ENCODE measurements at places on chromosomes 1 and 21.

GRCh38 chr1:52530563-52531144 is 22.2 kb downstream of the TUT4 start:
- DNase-seq = no peak

- DNase-seq = no peak
These were observed 58.0 kb upstream of the SGIP1 start for GRCh38 chr1:66475940-66476339.

GRCh38 chr1:231921646-231922345 is 295.2 kb downstream of the DISC1 start:
- DNase-seq = no peak

DNA sequence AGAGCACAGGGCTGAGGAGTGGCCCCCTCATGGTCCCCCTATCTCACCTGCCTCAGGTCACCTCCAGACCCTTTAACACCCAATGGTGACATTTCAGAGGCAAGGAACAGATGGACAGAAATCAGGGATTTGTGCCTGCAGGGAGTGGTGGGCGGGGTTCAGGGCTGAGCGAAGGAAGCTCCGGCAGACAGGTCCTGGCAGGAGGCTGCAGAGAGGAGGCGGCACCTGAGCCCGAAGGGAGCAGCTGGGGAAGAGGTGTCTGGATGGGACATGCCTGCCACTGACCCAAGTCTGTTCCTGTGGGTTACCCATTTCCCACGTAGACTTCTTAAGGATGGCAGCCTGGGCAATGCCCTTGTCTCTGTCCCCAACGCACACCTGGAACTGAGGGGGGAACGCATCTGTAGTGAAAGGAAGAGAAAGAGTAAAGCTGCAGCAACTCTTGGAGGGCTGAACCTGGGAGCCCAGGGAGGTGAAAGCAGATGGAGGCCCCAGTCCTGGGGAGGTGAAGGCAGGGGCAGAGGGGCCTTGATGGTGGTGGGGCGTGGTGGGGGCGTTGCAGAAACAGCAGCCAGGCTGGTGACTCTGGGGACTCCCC is 61.6 kb upstream of the ADARB1 start:
- DNase-seq = no peak

DNA sequence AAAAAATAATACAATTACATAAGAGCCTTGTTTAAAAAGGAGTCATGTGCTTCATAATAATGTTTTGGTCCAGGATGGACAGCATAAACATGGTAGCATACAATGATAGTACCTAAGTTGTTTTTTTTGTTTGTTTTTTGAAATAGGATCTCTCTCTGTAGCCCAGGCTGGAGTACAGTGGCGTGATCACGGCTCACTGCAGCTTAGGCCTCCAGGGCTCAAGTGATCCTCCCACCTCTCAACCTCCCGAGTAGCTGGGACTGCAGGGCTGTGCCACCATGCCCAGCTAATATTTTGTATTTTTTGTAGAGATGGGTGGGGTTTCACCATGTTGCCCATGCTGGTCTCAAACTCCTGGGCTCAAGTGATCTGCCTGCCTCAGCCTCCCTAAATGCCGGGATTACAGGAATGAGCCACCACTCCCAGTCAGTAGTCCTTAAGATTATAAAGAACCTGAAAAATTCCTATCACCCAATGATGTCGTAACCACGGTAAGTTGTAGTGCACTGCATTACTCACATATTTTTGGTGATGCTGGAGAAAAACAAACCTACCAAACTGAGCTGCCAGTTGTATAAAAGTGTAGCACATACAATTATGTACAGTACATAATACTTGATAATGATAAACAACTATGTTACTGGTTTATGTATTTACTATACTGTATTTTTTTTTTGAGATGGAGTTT is 22.4 kb upstream of the RCOR3 start:
- DNase-seq = no peak

Measured in SK-MEL-5 (cell line).